Heart left ventricle (tissue), 16 donors: ENCODE measurements at places on chromosomes 1 and 21.

DNA sequence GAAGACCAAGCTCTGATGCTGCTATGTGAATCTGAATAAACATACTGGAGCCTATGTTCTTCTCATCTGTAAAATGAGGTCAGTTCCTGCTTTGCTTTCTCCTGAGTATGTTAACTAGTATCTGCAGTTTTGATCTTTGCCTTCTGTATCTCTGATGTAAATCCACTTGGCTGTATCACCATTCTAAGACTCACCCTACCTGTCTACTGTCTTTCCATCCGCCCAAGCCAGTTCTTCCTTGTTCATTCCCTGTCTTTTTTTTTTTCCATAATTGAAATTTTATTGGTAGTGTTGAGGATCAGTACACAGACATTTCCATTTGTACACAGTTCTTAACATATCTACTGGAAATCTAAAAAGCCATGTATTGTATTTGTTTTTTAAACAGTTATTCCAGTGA lies 31.3 kb downstream of the MAST2 start:
- no peak overlapping the region for H3K4me3 ChIP-seq
- H3K36me3 ChIP-seq, result peaks cover 32% of the 10 kb centered on the region
- no peak for DNase-seq
- no peaks in the 10 kb centered on the region for H3K4me1 ChIP-seq
- no peaks in the 10 kb centered on the region for H3K27me3 ChIP-seq

GRCh38 chr1:89610457-89611011 lies 22.4 kb upstream of the LRRC8C start:
- peaks cover 19% of the 10 kb centered on the region for H3K4me1 ChIP-seq
- DNase-seq, result no peak
- H3K27me3 ChIP-seq, result no peaks in the 10 kb centered on the region
- no peak overlapping the region for H3K4me3 ChIP-seq
- no peak overlapping the region for H3K27ac ChIP-seq
- no peaks in the 10 kb centered on the region for H3K36me3 ChIP-seq

GRCh38 chr1:59704716-59705115 lies 110.0 kb upstream of the HOOK1 start:
- H3K27me3 ChIP-seq, result no peaks in the 10 kb centered on the region
- H3K4me3 ChIP-seq, result no peak overlapping the region
- DNase-seq, result no peak

DNA sequence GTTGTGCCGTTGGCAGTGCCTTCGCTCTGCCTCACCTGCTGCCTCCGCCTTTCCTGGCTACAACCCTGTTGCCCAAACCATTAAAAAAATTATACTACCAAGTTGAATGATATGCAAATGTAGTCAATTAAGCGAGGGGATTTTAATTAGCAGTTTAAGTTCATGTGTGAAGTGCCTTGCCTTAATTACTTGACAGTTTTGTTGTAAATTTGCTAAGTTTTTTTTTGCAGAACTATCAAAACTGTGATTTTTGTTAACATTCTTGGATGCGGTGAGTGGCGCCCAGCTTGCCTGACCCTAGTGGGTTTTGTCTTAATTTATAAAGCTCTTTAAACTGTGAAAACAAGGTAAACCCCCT lies 10.9 kb downstream of the SKI start:
- no peak for DNase-seq
- no peak overlapping the region for H3K4me3 ChIP-seq
- peaks cover 88% of the 10 kb centered on the region for H3K4me1 ChIP-seq
- H3K27me3 ChIP-seq, result no peaks in the 10 kb centered on the region
- H3K36me3 ChIP-seq, result peaks cover 3% of the 10 kb centered on the region

- peaks cover 3% of the 10 kb centered on the region for H3K4me1 ChIP-seq
- no peak for DNase-seq
- no peak overlapping the region for H3K4me3 ChIP-seq
- no peaks in the 10 kb centered on the region for H3K27me3 ChIP-seq
- peak overlapping the region; percentile 35 for H3K27ac ChIP-seq
- H3K36me3 ChIP-seq, result peaks cover 81% of the 10 kb centered on the region
Measured at GRCh38 chr21:32372755-32373154, 20.1 kb downstream of the URB1 start.

DNA sequence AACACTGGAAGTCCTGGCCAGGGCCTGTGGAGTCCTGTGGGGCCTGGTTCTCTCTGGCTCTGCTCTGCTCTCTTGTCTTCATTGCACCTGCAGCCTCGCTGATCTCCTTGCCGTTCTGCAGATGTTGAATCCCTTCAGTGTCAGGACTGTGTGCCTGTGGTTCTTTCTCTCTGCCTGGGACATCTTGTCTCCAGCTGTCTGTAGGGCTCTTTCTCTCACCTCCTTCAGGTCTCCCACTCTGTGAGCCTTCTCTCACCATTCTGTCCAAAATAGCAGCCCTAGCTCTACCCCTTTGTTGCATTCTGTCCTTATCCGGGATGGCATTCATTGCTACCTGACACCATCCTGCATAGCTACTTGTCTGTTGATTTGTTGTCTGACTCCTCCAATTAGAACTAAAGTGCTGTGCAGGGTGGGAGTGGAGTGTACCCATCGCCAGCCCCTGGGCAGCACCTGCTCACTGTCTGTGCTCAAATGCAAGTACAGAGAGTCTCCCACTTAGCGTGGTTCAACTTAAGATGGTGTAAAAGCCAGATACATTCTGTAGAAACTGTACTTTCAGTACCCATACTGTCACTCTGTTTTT lies 8.9 kb downstream of the PGBD2 start:
- DNase-seq, result no peak
- H3K27ac ChIP-seq, result no peak overlapping the region
- no peaks in the 10 kb centered on the region for H3K4me1 ChIP-seq
- peaks cover 15% of the 10 kb centered on the region for H3K36me3 ChIP-seq

- H3K27me3 ChIP-seq, result no peaks in the 10 kb centered on the region
- H3K4me3 ChIP-seq, result no peak overlapping the region
- no peak overlapping the region for H3K27ac ChIP-seq
- no peaks in the 10 kb centered on the region for H3K4me1 ChIP-seq
- DNase-seq, result no peak
- H3K36me3 ChIP-seq, result no peaks in the 10 kb centered on the region
Measured at GRCh38 chr21:42056468-42056867, 14.6 kb upstream of the UMODL1 start.

- no peak for DNase-seq
- peaks cover 10% of the 10 kb centered on the region for H3K4me1 ChIP-seq
- no peaks in the 10 kb centered on the region for H3K36me3 ChIP-seq
Measured at GRCh38 chr1:162626761-162627160, 5.5 kb upstream of the DDR2 start.

DNA sequence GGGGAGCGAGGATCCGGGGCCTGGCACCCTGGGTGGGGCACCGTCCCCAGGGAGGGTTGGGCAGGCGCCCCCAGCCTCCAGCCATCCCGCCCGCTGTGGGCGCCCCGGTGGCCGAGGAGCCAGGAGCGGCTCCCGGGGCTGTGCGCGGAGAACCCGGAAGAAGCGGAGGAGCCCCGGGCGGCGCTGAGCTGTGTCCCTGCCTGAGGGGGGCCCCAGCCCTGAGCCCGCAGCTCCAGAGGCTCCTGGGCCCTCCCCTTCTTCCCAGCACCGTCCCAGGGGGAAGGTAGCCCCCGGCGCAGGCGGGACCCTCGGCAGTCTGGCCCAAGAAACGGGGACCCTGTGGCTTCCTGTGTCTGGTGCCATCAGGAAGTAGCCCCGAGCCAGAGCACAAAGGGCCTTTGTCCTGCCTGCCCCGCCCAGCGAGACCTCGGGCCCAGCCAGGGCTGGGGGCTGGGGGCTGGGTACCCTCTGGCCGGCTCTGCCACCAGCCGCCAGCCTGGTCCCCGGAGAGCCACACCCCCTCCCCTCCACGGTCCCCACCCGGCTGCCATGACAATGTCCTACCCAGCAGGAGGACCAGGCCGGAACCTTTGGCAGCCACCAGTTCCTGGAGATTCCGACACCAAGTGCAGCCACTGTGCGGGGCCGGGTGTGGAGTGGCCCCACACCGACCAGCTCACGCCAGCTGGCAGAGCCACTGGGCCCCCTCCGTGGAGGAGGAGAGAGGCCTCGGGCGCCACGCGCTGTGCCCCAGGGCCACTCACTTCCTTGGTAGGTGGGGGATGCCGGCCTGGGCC lies 15.6 kb upstream of the TTLL10 start:
- H3K36me3 ChIP-seq, result no peaks in the 10 kb centered on the region
- H3K27me3 ChIP-seq, result peaks cover 8% of the 10 kb centered on the region
- peak; percentile 69 for DNase-seq

- no peak overlapping the region for H3K27ac ChIP-seq
- H3K4me3 ChIP-seq, result no peak overlapping the region
- no peaks in the 10 kb centered on the region for H3K36me3 ChIP-seq
- DNase-seq, result no peak
Measured at GRCh38 chr1:187744665-187745064, 915.9 kb downstream of the PLA2G4A start.

DNA sequence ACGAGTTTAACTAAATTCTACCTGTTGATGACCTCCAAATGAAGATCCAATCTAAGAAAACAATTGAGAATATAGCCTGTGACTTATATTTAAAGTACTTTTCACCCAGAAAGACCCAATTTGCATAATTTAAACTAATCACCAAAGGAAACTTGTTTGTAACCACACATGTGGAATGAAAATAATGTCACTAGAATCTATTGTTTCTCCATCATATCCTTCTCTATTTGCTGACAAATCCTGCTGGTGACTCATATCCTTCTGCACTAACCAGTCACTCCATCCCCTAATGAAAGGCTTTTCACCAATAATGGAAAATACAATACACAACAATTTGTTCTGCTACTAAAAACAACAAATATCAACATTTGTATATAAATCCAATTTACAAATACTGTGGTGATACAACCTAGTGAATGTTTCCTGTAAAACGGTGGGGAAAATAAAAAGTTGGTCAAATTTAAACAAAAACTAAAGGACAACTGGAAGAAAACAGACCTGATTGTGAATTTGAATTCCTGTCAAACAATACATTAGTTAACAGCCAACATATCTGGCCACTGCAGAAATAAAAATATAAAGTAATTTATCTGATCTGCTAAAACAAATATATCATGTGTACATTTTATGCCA lies 6.5 kb downstream of the PTP4A2 start:
- H3K27me3 ChIP-seq, result no peaks in the 10 kb centered on the region
- H3K4me3 ChIP-seq, result no peak overlapping the region
- H3K36me3 ChIP-seq, result no peaks in the 10 kb centered on the region
- peaks cover 93% of the 10 kb centered on the region for H3K4me1 ChIP-seq
- no peak for DNase-seq

DNA sequence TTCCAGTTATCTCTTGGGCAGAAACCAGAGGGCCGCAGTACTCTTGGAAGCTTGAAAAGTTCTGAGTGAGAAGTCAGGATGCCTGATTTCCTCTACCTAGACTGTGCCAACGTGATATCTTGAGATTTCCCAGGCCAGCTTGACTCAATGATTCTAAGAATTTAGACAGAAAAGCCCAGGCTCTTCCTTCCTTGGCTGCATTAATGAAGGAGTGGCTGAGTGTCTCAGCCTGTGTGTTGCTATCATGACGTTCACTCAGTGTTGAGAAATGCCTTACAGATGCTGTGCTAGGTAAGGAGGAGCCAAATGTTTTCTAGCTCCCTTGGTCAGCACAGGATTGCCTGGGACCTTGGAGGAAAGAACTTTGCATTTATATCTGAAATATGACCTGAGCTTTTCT lies 454.1 kb upstream of the USP24 start:
- no peaks in the 10 kb centered on the region for H3K36me3 ChIP-seq
- no peaks in the 10 kb centered on the region for H3K27me3 ChIP-seq
- peak overlapping the region; percentile 14 for H3K27ac ChIP-seq
- H3K4me3 ChIP-seq, result no peak overlapping the region
- H3K4me1 ChIP-seq, result peaks cover 4% of the 10 kb centered on the region

- H3K4me1 ChIP-seq, result no peaks in the 10 kb centered on the region
- H3K4me3 ChIP-seq, result no peak overlapping the region
- H3K27me3 ChIP-seq, result no peaks in the 10 kb centered on the region
- no peak for DNase-seq
- no peak overlapping the region for H3K27ac ChIP-seq
- H3K36me3 ChIP-seq, result no peaks in the 10 kb centered on the region
Measured at GRCh38 chr1:79117376-79117775, 110.8 kb upstream of the ADGRL4 start.

DNA sequence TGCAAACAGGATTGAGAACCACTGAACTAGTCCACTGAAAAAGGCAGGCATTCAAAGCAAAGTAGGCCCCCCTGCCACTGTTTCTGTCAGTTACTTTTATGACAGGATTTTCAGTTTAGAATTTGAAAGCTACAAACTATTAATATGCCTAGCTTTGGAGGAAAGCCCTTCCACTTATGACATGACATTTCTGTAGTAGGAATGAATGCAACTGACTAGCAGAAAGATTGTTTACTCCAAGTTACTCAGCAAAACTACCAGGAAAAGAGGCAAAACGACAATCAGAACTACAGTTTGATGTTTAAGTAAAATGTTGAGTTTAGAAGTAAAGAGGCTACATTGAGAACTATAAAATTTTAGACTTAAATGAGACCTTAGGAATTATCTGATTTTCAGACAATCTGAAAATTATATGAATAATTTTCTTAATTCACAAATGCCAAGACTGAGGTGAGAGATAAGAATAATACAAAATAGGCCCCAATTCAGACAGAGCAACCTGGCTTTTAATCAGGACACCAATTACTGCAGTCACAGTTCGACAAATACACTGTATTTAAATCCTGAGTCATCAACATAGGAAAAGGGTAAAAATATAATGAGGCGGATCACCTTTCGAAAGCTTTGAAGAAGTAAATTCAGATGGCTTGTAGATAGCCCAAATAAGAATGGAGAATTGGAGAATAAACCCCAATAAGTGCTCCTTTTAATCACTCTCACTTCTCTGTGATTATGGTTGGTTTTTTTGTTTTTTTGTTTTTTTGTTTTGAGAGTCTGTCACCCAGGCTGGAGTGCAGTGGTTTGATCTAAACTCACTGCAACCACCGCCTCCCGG lies 2.2 kb downstream of the PRKAB2 start:
- no peaks in the 10 kb centered on the region for H3K4me1 ChIP-seq
- peak overlapping the region; percentile 80 for H3K4me3 ChIP-seq
- H3K27me3 ChIP-seq, result no peaks in the 10 kb centered on the region
- H3K36me3 ChIP-seq, result no peaks in the 10 kb centered on the region
